ENCODE measurements at places on chromosomes 6 and 20.

DNA sequence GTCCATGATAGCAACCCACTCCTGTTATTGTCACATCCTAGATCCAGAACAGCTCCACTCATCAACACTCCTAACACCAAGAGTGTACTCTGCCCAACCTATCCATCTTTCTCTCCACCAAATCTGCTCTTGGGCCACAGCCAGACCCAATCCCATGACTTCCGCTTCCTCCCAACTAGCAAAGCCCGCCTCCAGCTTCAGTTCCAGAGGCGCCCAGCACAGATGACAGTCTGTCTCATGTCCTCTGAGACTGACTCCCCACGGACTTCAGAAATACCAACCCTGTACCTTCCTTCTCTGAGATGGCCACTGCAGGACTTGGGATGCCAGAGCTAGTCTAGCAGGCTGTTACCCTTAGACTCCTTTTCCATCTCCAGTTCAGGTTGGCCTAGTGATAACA is 48.6 kb downstream of the DTNBP1 start:
- no peak for DNase-seq

GRCh38 chr6:160337301-160337700 is 10.9 kb upstream of the SLC22A3 start:
- DNase-seq: no peak

DNA sequence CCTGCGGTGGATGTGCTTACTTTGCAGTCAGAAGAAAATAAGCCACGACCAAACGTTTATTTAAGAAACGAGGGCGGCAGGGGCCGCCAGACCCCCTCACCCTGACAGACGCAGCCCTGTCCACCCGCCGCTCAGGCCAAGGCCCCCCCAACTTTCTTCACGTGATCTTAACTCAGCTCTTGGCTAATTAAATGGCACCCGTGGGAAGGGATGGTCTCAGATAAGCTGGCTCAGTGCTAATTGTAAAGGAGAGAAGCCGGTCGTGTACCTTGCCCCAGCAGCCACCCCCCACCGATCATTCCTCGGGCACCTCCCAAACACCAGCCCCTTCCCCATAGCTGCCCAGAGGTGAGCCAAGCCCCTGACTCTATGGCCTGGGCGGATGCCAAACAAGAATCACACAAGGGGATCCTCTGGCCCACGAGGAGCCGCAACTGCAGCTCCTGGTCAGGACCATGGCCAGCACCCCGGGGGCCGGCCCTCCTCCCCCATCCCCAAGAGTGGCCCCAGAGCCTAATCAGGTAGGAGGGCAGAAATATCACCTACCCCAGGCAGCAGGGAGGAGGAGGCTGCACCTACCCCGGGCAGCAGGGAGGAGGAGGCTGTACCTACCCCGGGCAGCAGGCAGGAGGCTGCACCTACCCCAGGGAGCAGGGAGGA is 11.2 kb downstream of the KCNQ2 start:
- DNase-seq: no peak

GRCh38 chr20:47380481-47380880 is 24.0 kb upstream of the ZMYND8 start:
- no peak for DNase-seq

GRCh38 chr6:126312013-126312665 is 27.8 kb upstream of the CENPW start:
- no peak for DNase-seq

- DNase-seq: peak; percentile 33
These were observed 404.2 kb upstream of the CITED2 start for GRCh38 chr6:139778688-139779087.

- DNase-seq: no peak
These were observed 110.8 kb downstream of the MYLK4 start for GRCh38 chr6:2639896-2640295.

DNA sequence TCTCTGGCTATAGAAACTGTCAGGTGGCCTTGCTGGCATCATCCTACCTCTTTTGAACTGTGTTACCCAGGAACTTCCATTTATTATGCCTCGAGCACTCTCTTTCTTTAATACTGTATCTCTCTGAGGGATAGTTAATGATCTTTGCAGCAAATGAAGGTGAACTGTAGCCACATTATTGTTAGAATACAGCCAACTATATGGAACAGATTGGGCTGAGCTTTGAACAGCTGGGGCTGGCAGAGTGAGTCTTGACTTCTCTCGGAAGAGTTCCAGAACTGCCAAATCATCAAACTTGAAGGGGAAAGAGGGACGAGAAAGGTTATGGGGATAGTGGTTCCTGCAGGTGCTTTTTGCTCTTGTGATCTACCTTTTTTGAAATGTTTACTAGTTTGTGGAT is 237.7 kb downstream of the PRL start:
- no peak for DNase-seq

- no peak for DNase-seq
These were observed 213.7 kb downstream of the ANKRD60 start for GRCh38 chr20:58014628-58015315.

GRCh38 chr6:33779290-33779689 is 9.6 kb downstream of the LEMD2 start:
- DNase-seq: no peak

DNA sequence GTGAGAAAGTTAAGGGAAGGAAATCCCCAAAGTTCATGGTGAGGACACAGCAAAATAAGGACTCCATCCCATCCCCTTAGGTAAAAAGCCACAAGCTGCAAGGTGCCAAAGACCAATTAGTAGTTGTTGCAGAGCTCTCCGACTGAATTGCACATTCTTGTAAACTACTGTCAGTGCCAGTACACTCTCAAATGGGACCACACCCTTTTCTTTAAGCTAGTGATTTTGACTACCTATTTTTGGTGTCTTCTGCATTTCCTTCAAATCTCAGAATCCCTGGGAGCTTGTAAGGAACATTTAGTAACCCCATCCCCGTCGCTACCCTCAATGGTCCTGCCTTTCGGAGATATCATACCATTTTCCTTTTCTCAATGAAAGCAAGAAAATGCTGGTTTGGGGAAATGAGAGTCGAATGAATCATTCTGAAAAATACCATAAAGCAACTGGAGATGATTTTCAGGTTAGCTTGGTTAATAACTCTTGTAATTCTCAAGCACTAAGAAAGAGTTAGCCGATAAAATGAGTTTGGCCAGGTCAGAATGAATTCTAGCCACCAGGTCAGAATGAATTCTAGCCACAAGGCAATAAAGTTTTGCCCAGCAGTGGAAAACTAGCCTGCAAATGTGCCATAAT is 5.2 kb upstream of the HMGN3 start:
- DNase-seq: no peak

DNA sequence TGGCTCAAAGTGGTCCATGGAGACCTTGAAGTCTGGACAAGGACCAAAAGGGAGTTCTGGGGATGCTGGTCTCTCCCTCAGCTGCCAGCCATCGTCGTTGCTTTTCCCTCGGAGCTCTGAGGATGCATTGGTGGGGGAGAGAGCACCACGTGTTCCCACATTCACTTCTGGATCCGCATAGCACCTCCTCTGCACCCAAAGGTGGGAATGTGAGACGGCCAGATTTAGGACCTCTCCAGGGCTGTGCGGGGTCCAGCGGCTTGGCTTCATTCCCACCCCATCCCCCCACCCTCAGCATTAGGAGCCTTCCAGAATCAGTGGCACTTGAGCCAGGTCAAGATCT is 1.1 kb downstream of the EPB41L1 start:
- DNase-seq: no peak

- no peak for DNase-seq
These were observed 241.7 kb upstream of the MAN1A1 start for GRCh38 chr6:119591235-119591634.

DNA sequence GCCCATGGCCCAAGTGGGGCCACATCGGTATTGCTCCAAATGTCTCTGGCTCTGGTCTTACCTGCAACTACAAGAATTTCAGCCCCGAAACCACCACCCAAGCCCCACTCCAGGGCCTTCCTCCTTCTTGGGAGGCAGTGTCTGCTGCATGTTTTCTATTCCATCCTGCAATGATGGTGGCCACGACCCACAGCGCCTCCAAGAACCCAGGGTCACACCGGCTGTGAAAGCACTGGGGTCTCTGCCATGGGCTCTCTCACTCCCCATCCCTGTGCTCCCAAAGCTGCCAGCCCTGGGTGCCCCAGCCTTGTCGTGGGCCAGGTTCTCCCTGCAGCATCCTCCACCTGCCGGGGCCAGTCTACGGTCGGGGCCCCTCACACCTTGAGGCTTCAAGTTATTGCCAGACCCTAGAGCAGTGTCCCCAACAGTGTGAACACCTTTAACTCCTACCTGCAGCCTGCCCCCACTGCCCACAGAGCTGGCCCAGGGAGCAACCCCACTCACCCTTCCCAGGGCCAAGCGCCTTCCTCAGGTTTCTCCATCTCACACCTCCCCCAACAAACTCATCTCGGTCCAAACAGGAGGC is 115.4 kb downstream of the JPH2 start:
- no peak for DNase-seq

GRCh38 chr20:58853466-58853865 is 950 bp downstream of the GNAS start:
- DNase-seq: no peak

- DNase-seq: no peak
These were observed 1.5 kb downstream of the TAGAP start for GRCh38 chr6:159043251-159043650.

GRCh38 chr6:157056275-157056674 is 267.0 kb downstream of the TMEM242 start:
- DNase-seq: no peak

- no peak for DNase-seq
These were observed 28.1 kb downstream of the ARHGAP18 start for GRCh38 chr6:129681913-129682205.

GRCh38 chr6:11067348-11067747 is 23.2 kb upstream of the ELOVL2 start:
- DNase-seq: no peak

DNA sequence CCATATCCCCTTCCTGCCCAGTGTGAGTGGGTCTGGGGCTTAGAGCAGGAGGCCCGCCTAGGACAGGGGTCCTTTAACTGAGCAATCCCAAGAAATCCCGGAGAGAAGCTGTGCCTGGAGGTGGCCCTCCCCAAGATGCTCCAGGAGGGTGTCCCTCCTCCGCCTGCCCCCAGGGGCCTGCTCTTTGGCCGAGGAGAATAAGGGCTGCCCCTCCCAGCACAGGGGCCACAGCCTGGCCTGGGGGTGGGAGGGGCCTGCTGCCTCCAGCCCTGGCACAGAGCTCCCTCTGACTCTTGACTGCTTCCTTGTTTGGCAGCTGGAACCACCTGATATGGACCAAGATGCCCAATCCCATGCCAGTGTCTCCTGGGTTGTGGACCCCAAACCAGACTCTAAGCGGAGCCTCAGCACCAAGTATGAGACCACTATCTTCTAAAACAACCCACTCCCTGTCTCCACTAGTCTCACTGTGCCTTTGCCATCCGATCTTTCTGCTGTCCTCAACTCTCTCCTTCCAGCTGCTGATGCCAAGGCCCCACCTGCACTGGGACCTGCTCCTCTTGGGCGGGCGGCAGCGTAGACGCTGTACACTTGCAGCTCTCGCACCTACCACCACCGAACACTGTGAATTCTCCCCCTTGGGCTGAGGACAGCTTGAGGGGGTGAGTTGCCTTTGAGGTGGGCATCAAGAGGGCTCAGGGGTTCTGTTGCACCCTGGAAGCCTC is 54.3 kb downstream of the TCP11 start:
- DNase-seq: no peak

- DNase-seq: peak; percentile 48
These were observed 19.0 kb upstream of the MLN start for GRCh38 chr6:33822575-33823395.

DNA sequence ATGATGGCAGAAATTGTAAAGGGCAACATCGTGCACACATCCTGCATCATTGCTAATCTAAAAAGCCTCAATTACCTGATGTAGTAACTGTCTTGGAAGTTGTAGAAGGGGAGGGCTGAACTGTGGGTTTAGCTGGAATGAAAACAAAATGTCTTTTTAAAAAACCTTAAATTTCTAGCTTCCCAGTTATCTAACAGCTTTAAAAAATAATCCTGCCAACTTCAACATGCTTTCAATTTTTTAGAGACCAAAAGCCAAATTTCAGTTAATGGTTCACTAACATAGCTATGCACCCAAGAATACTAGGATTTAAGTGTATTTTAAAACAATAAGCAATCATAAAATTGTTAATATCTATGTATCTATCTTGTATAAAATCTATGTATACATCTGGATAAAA is 11.9 kb downstream of the CD164 start:
- no peak for DNase-seq

GRCh38 chr20:50834599-50835005 is 39.7 kb downstream of the BCAS4 start:
- no peak for DNase-seq

DNA sequence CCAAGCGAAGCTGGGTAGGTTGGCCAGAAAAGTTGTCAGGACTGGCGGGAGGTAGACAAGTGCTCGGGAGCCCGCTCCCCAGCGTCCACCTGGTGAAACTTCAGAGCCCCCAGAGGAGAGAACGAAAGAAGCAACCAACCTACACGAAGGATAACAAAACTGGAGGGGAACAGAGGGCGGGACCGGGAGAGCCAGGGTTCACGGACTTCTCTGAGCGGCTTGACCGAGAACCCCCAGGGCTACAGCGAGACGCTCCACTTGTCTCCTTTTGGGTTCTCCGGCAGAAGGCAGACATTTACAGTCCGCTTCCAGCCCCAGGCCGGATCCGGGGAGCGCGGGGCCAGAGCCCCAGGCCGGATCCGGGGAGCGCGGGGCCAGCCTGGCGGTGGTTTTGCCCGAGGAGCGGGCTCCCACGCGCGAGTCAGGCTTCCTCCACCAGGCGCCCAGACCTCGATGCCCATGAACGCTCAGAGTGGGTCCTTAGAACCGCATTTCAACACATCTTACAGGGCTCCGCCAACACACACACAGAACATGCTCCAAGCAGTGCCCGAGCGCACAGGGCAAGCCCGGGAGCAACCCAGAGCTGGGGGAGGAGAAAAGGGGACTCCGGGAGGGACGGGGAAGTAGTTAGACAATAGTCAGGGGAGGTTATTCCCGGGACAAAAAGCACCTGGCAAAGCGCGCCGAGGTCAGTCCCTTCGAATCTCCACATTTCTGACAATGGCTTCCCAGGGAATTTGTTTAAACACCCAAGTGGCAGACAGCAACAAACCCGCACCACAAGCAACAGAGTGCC is 1.1 kb downstream of the PTPRK start:
- peak; percentile 87 for DNase-seq

DNA sequence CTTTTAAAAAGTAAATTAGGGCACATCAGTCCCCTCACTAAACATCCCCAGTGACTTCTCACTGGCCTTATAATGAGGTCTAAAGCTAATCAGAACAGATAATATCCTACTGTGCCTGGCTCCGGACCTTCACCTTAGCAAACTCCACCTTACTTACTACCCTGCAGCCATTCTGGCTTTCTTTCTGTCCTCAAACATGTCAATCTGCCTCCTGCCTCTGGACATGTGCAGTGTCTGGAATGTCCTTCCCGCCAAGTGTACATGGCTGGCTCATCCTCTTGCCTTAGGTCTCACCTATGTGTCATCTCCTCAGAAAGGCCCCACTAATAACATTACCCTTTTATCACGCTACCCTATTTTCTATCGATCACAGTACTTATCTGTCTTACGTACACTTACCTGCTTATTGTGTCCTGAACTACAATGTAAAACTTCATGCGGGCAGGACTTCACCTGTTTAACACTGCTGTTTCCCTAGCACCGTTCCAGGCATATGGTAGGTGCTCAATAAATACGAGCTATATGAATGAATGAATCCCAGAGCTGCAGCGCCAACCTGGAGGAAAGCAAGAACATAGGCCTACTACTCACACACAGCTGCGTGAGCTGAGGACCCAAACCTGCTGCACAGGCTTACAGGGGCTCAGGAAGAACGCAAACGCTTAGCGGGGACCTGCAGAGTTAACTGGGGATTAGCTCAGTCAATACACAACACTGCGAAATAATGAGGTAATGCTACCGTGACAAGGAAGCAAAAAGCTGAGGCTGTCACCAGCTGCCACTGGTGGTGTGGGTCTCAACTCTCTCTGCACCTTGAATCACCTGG is 991 bp downstream of the UQCC2 start:
- DNase-seq: no peak
